ENCODE measurements at places on chromosomes 6 and 20.

- DNase-seq: peak; percentile 53
Observed at GRCh38 chr6:29705389-29706231, 17.6 kb upstream of the HLA-F start.

DNA sequence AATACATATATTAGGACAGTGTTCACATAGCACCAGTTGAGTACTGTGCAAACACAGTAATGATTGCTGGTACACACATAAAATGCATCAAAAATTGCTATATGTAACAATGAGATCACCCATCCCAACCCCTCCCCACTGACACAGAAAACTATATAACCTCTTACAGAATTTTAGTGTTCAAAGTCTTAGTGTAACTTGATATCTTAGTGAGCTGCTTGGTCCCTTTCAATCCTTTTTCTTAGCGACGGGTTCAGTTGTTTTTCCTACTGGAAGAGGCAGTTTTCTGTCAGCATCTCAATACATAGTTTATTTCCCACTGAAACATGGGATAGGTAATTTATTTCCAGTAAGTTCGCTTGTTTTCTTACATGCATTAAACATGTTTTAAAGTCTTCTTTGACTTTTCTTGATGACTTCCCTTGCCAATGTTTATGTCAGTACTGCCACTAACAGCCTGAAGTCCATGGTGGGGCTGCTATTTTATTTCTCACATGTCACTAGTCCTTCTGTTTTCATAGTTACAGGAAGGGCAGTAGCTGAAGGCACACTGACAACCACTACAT, 96.4 kb upstream of the FOXC1 start:
- DNase-seq: no peak

DNA sequence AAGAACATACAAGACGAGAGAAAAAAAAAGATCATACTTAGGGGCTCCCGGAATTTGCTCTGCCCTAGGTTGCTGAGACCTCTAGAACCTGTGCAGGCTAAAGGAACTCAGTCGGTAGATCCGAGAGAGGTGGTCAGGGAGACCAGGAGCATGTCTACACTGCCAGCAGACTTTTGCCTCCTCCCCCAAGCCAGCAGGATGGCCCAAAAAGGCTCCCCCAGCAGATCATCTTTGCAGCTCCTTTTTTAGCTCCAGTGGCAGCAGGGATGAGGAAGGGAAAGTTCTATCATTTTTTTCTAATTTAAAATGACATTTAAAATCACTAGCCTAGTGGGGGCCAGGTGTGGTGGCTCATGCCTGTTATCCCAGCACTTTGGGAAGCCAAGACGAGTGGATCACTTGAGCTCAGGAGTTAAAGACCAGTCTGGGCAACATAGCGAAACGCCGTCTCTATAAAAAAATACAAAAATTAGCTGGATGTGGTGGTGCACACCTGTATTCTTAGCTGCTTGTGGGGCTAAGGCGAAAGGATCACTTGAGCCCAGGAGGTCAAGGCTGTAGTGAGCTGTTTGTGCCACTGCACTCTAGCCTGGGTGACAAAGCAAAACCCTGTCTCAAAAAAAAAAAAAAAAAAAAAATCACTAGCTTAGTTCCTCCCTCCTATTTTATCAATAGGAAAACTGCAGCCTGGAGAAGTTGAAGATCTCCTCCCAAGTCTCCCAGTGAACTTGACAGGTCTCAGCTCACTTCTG, 69.3 kb upstream of the MYL9 start:
- DNase-seq: no peak

- DNase-seq: no peak
Observed at GRCh38 chr20:24742436-24742835, 206.6 kb upstream of the CST7 start.

- no peak for DNase-seq
Observed at GRCh38 chr6:41546475-41546865, 289 bp downstream of the FOXP4 start.

DNA sequence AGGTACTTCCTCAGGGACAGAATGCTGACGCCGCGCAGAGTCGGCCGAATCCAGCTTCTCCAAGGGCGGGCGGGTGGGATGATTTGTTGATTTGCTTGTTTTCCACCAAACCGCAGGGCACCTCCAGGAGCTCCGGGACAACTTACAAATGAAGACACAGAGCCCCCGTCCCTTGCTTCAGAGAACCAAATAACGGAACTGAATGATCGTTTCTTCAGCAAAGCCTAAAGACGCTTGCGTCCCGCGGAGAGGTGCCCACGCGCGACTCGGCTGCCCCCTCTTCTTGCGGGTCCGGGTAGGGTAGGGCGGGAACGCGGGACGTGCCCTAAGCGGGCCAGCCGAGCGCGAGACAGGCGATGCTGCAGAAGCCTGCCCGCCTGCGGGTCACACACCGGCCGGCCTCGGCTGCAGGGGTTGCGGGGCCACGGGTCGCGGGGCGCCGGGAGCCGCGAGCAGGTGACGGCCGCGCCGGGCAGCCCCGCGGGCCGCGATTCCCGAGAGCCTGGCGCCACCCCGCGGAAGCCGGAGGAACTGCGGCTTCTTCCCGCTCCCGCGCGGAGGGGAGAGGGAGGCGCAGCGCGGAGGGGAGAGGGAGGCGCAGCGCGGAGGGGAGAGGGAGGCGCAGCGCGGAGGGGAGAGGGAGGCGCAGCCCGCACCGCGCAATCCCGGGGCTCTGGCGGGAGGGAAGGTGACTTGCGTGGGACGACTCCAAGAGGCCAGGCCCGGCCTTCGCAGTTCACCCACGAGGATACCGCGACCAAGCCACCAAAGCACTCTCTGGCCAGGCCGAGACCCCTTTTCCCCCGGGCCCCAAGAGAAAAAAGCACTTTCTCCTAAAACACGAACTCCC, 7.7 kb upstream of the FOXF2 start:
- DNase-seq: no peak

DNA sequence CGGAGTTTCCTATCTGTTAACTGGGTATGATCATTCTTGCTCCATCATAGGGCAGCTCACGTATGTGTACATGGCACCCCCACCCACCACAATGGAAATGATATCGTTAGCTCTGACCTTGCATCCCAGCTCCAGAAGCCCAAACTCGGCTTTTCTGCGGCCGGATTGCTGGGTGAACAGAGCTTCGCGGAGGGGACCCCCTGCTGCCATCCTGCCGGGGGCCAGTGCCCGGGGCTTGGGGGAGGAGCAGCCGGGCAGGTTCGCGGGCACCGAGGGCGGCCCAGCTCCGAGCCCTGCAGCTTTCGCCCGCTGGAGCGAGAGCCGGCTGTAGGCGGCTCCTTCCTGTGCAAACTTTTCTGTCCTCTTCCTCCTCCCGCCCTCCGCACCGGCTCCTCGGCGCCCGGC, 24.9 kb upstream of the FUCA2 start:
- peak; percentile 33 for DNase-seq

- no peak for DNase-seq
Observed at GRCh38 chr6:154440022-154440421, 70.5 kb downstream of the CNKSR3 start.

- no peak for DNase-seq
Observed at GRCh38 chr6:43739642-43740091, 30.3 kb upstream of the VEGFA start.

- DNase-seq: no peak
Observed at GRCh38 chr20:2820896-2821869, 5.0 kb downstream of the TMEM239 start.

GRCh38 chr6:18712595-18712994, 325.4 kb downstream of the RNF144B start:
- no peak for DNase-seq

DNA sequence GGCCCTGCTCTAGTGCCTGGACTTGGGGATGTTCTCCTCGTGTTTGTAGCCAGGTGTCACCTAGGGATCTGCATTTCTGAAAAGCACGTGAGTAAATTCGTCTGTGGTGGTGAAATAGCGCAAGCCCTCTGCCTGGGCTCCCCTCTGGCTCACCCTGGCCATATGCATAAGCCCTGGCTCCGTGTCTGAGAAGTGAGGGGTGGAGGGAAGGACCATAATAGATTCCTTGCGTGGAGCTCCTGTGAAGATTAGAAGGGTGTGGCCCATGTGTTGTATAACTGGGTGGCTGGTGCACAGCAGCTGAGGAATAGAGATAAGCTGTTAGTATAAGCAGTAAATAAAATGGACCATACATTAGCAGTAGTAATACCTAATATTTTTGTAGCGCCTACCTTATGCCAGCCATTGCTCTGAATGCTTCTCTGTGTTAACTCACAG, 4.8 kb downstream of the BCAS1 start:
- DNase-seq: no peak

GRCh38 chr6:33123732-33124524, 48.1 kb downstream of the HLA-DPB1 start:
- DNase-seq: peak; percentile 30

DNA sequence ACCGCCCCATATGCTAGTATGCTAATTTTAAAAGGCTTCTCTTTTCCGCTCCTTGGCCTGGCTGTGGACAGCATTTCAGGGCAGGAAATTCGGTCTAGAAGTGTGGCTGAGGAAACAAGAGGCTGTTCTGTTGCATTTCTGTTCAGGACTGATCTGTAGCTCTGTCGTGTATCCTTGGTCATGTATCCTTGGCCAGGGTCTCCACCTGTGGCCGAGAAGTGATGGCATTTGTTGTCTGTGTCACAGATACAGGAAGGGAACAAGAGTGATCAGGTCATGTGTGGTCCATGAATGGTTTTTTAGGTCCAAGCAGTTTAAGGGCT, 300.5 kb upstream of the SUPT3H start:
- DNase-seq: no peak

GRCh38 chr20:16212790-16213189, 360.5 kb downstream of the KIF16B start:
- no peak for DNase-seq

DNA sequence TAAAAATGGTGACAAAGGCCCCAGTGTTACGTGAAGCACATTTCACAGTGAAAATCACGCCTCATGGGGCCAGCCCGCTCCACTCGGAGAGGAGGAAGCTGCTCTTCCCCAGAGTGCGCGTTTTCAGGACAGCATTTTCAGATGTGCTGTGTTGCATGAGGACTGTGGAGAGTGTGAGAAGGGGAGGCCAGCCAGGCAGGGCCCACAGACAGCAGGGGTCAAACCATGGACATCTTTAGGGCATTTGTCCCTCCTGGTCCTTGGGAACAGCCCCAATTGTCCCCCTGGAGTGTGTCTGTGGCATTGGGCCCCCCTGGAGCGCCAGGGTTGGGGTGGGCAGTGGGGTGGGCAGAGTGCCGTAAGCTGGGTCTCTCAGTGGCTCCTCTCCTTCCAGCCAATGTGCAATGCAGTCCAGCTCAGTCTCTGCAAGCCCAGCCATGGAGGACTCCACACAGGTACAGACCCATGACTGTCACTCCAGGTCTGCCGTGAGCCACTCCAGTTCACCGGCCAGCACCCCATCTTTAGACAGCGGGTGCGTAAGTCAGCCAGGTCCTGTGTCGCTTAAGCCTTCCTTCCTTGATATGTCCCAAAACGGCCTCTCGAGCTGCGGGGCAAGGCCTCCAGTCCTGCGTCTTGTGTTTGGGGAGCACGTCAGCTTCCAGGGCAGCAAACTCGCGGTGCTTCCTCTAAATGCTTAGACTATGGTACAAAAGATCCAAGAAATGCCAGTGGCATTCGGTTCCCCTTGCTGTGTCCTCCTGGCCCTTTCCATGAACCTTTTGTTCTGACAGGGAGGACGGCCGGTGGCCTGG, 159.3 kb upstream of the AFDN start:
- no peak for DNase-seq
